Aorta (tissue), 5 donors: ENCODE measurements at places on chromosomes 12 and 14. TPM values are rescaled to one million over a fixed set of nuclear protein-coding genes. Genes with fewer than 3 reads are reported as not detected.

NUAK1 gene
- 28.2 TPM for total RNA-seq

C3AR1 gene
- 39.8 TPM for total RNA-seq

- no peak for DNase-seq
Measured at GRCh38 chr12:2924019-2924418, 33.3 kb downstream of the TULP3 start.

- no peak for DNase-seq
Measured at GRCh38 chr12:10227648-10228047, 15.0 kb downstream of the GABARAPL1 start.

GRCh38 chr12:115308918-115309317, 624.9 kb upstream of the TBX3 start:
- DNase-seq = no peak

GRCh38 chr12:59250766-59251165, 330.5 kb upstream of the LRIG3 start:
- DNase-seq = no peak

ACSS3 gene
- 24.6 TPM for total RNA-seq

KRT85 gene
- not detected for total RNA-seq

GRCh38 chr12:116882742-116883141, 1.5 kb upstream of the HRK start:
- no peak for DNase-seq

DNA sequence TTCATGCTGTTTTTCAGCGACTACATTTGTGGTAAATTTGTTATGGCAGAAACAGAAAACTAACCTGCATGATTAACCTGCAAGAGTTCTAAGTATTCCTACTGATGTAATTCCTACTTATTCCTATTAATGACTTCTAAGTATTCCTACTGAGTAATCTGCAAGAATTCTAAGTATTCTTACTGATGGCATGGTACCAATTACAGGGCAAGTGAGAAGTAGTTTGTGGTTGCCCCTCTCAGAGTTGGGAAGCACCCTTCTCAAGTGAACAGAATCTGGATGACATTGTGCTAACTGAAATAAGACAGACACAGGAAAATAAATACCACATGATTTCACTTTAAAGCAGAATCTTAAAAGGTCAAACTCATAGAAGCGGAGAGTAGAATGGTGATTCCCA, 100.9 kb upstream of the CPNE8 start:
- DNase-seq = no peak
